Stimulated activated naive CD4-positive, alpha-beta T cell (primary cell): ENCODE measurements at places on chromosomes 6 and 20.

DNA sequence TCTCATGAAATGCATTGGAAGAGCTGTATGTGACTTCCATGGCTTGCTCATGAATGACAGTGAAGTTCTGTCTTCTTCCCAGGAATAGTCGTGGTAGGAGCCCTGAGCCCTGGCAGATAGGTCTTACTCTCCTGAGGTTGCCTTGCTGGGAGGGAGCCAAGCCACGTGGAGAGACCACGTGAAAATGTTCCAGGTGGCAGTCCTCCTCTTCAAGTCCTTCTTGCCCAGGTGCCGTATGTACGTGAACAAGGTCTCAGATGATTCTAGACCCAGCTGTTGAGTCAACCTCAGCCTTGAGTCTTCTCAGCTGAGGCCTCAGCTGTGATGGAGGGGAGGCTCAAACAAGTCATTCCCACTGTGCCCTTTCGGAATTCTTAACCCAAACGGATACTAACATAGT, 192.4 kb upstream of the PRDM1 start:
- DNase-seq: no peak

- no peak for DNase-seq
These were observed 175.2 kb downstream of the ARID1B start for GRCh38 chr6:156952401-156952800.

GRCh38 chr20:1392443-1392692, 486 bp downstream of the FKBP1A start:
- no peak for DNase-seq

GRCh38 chr6:28922821-28923317, 916 bp downstream of the TRIM27 start:
- peak; percentile 59 for DNase-seq

DNA sequence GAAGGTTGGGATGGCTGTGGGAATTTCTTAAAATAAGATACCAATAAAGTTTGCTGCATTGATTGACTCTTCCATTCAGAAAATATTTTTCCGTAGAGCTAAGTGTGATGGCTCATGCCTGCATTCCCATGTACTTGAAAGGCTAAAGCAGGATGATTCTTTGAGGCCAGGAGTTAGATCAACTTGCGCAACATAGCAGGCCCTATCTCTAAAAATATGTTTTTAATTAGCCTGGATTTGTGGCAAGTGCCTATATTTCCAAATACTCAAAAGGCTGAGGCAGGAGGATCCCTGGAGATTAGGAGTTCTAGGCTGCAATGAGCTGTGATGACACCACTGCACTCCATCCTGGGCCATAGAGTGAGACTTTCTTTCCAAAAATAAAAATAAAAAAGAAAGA, 431.2 kb upstream of the PTCHD4 start:
- no peak for DNase-seq

DNA sequence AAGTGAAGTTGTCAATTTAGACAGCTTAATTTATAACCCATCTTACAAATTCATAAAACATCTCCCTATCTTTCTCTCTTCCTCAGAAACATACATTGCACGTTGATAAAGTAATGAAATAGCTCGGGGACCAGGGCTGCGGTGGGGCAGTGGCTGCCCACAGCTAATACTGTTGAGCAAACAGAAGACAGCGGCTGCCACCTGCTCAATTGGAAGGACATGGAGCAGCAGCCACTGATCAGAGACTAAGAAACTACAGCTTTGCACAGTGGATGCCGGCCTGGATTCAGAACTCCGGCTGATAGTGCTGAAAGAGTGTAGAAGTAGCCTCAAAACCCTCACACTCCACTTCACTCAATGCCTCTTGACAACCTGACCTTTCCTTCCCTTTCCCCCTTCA, 157.9 kb upstream of the PDE10A start:
- DNase-seq: no peak

DNA sequence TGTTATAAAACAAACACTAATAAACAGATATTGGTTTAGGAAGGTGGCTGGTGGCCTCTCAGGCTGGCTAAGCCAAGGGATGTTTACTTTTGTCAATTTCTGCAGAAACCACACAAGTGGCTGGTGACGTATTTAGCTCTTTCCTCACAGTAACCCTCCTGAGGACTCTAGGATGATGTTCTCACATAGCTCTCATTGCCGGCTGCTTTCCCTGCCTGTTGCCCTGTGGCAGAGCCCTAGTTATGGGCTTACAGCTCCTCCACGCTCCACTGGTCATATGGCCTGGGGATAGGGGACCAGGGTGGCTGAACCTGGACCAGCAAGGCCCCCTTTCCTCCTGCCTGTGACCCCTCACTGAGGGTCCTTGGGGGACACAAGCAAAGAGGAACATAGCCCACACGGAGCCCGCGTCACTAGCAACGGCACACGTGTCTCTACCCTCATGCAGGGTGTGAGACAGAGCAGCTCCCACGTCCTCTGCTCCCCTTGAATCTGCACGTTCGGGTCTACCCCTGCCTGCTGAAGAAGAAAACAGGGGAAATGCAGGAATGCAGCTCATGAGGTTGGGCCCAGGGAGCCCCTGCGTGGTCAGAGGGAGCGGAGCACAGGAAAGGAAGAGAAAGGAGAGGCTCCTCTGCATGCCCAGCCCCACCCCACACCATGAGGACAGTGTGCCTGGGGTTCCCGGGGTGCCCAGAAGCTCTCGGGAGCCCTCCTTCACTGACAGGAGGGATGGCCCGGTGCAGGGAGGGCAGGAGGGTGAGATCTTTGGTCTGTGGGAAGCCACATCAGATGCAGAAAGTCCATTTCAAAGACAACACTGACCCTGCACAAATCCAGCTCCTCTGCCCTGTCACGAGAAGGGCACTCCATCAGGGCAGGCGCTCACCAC, 13.9 kb downstream of the RAMACL start:
- DNase-seq: no peak

DNA sequence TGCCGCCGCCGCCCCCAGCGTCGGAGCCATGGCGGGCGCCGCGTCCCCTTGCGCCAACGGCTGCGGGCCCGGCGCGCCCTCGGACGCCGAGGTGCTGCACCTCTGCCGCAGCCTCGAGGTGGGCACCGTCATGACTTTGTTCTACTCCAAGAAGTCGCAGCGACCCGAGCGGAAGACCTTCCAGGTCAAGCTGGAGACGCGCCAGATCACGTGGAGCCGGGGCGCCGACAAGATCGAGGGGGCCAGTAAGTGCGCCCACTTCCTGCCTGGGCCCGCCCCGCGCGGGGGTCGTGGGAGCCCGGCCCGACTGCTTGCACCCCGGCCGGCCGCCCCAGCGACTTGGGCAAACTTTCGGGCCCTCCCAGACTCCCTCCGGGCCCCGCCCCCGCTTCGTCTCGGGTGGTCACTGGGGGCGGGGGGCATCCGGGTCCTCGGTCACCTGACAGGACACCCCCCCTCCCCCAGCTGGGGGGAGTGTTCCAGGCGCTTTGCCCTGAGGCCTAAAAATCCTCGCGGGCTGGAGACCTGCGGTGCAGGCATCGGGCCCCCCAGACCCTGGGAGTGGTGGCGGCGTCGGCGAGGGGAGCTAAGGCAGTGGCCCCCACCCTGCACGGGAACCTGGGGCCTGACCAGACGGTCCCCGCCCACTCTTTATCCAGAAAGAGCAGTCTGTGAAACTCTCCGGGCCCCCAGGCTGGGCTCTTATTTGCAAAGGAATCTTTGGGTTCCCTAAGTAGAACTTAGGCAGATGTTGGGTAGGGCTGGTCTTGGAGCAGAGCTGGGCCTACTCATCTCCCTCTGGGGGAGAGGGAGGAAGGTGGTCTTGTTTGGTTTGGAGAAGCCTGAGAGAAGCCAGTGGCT, 501 bp downstream of the PLCG1 start:
- DNase-seq: peak; percentile 66

DNA sequence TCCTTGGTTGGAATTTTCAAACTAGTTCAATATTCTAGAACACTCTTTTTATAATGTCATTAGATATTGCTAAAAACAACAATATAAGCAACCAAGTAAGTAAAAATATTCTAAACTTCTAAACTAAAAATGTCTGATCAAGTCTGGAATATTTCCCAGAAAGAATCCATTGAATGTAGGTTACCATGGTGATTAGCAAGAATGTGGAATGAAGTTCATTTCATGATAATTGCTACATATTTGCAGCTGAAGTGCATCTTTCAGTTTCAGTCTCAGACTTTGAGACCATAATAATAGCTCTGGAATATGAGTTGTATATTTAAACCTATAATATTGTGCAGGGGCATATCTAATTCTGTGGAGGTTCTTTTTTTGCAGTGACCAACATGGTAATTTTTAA, 61.0 kb upstream of the NKAIN2 start:
- DNase-seq: no peak

DNA sequence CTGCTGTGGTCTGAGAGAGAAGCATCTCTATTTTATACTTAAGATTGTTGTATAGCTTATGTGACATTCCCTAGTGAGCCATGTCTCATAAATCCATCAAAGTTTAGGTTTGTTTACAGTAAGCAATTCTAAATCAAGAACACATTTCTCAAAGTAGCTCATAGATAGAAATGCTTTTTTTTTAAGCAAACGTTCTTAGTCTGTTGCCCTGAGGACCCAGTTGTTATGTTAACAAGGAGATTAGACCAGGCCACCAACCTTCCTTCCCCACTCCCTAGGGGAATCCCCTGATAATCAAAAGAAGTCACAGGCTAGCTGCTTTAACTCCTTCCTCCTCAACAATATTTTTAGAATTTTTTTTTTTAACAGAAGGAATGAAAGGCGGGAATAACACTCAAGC, 169.0 kb downstream of the FUT9 start:
- DNase-seq: no peak

GRCh38 chr20:36106606-36107005, 47.9 kb upstream of the EPB41L1 start:
- DNase-seq: no peak

DNA sequence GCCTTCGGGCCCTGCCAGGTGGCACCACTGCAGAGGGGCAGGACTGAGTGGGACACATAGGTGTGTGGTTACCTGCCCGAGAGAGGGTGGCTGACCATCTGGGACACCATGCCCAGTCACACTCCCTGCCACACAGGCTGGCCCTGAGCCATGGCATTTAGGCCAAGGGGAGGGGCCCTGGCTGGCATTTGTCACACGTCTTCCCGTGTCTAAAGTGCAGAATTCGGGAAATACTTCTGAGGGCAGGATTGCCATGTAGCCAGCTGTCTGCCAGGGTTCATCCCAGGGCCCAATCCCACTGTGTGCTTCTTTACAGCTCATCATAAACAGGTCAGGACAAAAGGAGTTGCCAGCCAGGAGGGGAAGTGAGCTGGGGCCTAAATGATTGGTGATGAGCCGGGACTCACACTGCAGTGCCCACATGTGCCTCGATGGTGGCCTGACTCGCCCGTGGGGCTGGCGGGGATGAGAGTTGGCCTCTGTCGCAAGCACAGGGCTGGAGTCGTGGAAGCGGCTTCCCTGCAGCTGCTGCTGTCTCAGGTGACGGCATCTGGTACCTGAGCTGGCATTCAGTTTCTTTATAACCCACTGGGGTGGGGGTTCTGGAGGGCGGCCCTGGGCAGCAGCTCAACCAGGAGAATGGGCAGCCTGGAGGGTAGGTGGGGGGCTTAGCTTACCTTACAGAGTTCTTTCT, 5.9 kb upstream of the UNC93A start:
- DNase-seq: no peak

GRCh38 chr6:106473812-106474211, 113.3 kb downstream of the CRYBG1 start:
- DNase-seq: no peak

GRCh38 chr6:75666592-75666991, 64.9 kb downstream of the SENP6 start:
- DNase-seq: no peak

DNA sequence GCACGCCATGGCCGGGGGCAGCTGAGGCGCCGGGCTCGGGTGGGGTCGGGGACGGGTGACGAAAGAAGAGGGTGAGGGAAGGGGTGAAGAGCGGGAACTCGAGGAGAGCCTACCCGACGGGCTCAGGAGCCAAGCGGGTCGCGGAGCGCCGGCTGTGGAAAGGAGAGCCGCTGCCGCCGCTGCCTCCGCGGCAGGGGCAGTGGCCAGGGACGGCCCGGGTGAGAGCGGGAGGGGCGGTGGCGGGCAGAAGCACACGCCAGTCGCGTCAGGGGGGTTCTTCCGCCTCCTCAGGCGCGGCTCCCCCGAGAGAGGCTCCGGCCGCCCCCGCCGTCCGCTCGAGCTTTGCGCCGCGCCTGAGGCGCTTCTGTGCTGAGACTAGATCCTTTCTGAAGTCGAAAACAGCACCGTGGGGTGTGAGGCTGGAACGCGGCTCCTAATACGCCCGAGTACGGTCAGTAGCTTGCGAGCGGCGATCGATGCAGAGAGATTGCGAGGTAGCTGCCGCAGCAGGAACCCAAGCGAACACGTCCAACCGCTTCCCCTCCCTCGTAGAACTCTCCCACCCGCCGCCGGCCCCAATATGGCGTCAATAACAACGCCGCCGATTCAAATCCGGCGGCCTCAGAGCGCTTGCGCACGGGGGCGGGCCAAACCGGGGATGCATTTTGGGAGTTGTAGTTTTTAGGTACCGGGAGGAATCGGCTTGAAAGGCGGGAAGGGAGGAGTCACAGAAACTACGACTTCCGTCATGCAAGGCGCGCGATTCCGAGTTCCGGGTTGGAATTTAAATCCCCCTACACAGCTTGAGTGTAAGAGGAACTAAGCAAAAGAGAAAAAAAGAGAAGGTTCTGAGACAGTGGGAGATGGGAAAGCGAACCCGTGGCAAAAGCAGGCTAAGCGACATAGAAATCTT, at the start of gene AKIRIN2:
AKIRIN2 (minus strand) TSS at position 558 of the 913 bp plus-strand sequence; CDS start at position 9, 549 bp downstream.
- peak; percentile 93 for DNase-seq

DNA sequence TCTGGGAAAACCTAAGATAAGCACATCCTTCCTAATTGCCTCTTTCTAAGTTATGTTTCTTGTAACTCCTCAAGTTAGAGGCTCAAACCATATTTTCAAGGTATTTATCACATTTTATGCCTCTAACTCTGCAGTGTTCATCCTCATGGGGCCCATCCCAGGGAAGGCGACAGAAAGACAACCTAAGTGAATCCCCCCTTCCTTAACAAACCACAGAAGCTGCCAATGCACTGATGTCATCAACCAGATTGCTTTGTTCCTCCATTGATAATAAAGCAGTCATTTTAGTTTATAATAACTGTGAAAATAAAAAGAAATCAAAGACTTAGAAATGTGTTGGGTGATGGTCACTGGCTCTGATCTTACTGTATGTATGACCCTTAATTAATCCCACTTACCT, 119.5 kb upstream of the TCF21 start:
- no peak for DNase-seq

GRCh38 chr6:10028222-10028621, 386.7 kb downstream of the TFAP2A start:
- DNase-seq: no peak

- no peak for DNase-seq
These were observed 15.9 kb downstream of the KIF25 start for GRCh38 chr6:168013250-168013915.

DNA sequence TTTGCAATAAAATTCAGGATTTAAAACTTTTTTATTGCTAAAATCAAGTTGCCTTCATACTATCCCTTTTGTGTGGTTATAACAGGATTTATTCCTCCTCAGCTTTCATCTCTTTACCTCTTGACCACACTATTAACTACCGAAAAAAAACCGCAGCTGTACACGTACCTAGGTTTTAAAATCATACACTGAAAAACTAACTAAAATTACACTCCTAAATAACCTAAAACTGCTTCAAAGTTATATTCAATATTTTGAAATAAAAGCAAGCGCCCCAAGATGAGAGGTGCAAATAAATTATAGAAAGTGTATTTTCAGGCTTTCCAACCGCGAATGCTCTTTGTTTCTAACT, 1.4 kb downstream of the MPC1 start:
- no peak for DNase-seq

GRCh38 chr6:7811441-7811840, 85.5 kb downstream of the BMP6 start:
- DNase-seq: no peak

GRCh38 chr20:33009214-33010132, 2.0 kb downstream of the BPIFB2 start:
- no peak for DNase-seq

GRCh38 chr20:61966492-61967244, 99.0 kb downstream of the TAF4 start:
- DNase-seq: no peak
